Activated CD8-positive, alpha-beta memory T cell treated with anti-CD3 and anti-CD28 coated beads for 4 hours (primary cell): ENCODE measurements at places on chromosomes 11 and 22.

DNA sequence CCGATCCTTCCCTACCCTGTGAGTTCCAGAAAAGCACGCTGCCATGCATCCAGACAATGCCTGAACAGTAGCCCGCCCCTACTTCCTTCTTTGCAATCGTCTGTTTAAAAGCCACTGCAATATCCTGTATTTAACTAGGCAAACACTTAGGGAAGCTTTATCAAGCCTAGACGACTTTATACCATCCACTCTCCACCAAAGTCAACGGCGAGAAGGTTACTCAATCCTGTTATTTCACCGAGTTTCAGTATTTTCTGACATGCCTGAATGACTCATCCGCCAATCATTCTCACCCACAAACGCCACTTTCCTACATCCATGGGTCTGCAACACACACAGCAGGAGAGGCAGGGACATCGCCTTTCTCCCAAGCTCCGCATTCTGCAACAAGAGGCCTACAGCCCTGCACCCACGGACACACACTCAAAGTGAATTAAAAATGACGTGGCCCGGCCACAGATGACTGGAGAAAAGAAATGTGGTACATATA is 9.3 kb downstream of the CELSR1 start:
- DNase-seq = no peak

GRCh38 chr11:132123854-132124835 is 753.7 kb downstream of the NTM start:
- no peak for DNase-seq

DNA sequence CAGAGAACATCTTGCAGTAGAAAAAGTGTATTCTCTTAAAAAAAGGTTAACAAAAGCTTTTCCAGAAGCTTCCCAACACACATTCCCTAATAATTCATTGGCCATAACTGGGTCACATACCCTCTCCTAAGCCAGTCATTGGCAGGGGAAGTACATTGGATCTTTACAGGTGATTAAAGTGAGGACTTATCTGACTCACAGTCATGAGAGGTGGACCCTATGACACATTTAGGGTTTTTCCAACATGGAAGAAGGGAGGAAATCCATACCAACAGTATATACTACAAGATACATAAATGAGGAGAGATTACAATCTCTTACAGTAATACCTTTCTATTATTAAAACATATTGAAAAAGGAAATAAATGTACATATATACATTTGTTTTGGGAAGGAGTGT is 72.2 kb downstream of the CCDC73 start:
- no peak for DNase-seq

DNA sequence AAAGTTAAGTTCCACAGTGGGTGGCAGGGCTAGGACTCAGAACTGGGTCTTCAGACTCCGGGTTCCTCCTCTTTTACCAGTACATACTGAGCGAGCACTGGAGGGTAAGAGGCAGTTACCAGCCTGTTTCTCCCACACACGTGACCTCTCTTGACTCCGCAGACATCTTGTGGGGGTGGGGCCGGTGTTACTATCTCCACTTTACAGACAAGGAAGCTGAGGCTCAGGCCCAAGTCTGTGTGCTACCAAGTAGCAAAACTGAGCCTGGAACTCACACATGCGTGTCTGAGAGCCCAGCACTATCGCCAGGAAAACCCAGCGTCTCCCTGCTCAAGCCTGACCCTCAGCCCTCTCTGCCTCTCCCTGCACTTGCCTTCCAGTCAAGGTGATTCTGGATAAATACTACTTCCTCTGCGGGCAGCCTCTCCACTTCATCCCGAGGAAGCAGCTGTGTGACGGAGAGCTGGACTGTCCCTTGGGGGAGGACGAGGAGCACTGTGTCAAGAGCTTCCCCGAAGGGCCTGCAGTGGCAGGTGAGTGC is 16.0 kb upstream of the SMIM35 start:
- no peak for DNase-seq

DNA sequence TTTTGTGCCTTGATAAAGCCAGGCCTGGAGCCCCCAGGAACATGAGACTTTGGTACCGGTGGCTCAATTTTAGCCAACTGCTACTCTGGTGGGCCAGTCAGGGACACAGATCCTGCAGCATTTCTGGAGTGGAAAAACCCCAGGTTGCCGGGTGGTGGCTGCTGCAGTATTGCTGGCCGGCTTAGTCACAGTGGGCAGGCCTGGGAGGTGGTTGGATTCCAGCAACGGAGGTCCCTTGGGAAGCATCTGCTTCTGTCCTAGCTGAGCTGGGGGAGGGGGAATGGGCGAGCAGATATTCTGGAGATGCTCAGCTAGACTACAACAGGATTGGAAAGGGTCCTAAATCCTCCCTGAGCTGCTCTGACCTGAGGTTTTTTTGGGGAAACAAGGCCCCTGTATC is 31.6 kb upstream of the ACCSL start:
- no peak for DNase-seq

- DNase-seq = no peak
Observed at GRCh38 chr11:5815534-5815933, 6.8 kb downstream of the OR52N2 start.

GRCh38 chr11:126345759-126346585 is 9.5 kb upstream of the ST3GAL4 start:
- no peak for DNase-seq

GRCh38 chr11:124987096-124987495 is 33.1 kb downstream of the CCDC15 start:
- no peak for DNase-seq

DNA sequence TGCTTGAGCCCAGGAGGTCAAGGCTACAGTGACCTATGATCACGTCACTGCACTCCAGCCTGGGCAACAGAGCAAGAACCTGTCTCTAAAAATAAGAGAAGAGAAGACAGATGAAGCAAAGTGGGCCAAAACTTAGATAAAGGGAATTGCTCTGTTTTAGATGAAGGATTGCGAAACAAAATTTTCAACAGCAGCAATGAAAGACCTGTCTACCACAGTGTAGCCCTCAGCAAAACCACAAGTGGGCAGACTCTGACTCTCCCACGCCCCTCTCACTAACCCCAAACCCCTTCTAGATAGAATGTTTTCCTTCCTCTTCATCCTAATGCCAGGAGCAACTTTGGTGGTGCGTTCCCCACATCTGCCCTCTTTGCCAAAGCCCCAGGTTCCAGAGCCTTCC is 105.6 kb upstream of the ALDH3B2 start:
- DNase-seq = no peak

- peak; percentile 58 for DNase-seq
Observed at GRCh38 chr22:37623075-37624016, 14.7 kb downstream of the GGA1 start.
